ENCODE measurements at places on chromosomes 7 and 10.

DNA sequence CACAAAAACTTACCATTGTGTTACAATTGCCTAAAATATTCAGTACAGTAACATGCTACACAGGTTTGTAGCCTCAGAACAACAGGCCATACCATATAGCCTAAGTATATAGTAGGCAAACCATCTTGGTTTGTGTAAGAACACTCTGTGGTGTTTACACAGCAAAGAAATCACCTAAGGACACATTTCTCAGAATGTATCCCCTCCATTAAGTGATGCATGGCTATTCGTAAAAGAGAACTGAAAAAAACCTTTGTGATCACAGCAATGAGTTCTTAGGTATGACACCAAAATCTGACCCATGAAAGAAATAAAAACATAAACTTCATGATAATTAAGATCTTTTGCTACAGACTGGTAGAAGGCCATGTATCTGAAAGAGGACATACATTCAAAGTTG, 121.5 kb downstream of the JMJD1C start:
- no peak for DNase-seq

DNA sequence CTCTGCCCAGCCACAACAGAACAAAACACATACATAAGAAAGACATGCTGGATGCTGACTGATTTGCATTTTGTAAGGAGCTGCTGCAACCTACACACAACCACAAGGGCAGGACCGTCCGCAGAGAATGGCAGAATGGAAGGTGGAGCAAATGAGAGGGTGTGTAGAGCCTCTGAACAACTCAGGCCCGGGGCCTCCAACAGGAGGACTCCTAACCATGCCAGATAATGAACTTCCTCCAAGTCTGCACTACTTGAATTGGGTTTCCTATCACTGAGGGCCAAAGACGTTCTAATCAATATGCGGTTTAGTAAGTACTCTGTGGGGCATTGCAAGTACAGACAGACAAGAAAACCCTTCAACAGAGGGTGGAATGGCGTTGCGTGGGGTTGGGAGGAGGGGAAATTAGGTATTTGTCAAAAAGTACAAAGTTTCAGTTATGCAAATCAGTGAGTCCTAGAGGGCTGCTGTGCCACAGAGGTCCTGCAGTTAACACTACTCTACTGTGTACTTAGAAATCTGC, 14.6 kb downstream of the VOPP1 start:
- DNase-seq, result peak; percentile 48

GRCh38 chr10:131891196-131891928, 9.4 kb upstream of the PPP2R2D start:
- no peak for DNase-seq

DNA sequence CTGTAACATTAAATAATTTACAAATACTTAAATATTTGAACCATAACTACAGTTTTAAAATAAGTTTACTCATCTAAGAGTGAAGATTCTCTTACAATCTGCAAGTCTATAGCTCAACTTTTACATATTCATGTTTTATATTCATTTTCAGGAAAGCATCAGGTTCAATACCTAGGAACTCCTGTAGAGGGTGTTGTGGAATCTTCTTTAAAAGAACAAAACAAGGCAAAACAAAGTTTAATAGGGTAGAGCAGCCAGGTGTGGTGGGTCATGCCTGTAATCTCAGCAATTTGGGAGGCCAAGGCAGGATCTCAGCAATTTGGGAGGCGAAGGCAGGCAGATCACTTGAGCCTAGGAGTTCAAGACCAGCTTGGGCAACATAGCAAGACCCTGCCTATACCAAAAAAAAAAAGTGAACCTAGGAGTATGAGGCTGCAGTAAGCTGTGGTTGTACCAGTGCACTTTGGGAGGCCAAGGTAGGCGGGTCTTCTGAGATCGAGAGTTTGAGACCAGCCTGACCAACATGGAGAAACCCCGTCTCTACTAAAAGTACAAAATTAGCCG, 45.1 kb downstream of the ST8SIA6 start:
- no peak for DNase-seq

GRCh38 chr7:44320794-44321371, 4.5 kb downstream of the CAMK2B start:
- DNase-seq, result no peak

GRCh38 chr7:44796034-44796503, 412 bp upstream of the PPIA start:
- no peak for DNase-seq

- DNase-seq, result peak; percentile 97
These were observed at the start of gene RNF32 for GRCh38 chr7:156640257-156640948. Gene RNF32 (plus strand): TSS chr7:156640774. CDS start chr7:156643878, 3,104 bp downstream.
